DMS 273 treated with DMSO at 0.1 percent for 48 hours (cell line): ENCODE measurements at places on chromosomes 16 and 17.

GRCh38 chr16:22353191-22353919 is 21.1 kb downstream of the CDR2 start:
- no peak for DNase-seq

- no peak for DNase-seq
Measured at GRCh38 chr17:10130263-10130662, 68.1 kb downstream of the GAS7 start.

GRCh38 chr16:48310908-48311641 is 63.7 kb upstream of the ABCC11 start:
- no peak for DNase-seq

DNA sequence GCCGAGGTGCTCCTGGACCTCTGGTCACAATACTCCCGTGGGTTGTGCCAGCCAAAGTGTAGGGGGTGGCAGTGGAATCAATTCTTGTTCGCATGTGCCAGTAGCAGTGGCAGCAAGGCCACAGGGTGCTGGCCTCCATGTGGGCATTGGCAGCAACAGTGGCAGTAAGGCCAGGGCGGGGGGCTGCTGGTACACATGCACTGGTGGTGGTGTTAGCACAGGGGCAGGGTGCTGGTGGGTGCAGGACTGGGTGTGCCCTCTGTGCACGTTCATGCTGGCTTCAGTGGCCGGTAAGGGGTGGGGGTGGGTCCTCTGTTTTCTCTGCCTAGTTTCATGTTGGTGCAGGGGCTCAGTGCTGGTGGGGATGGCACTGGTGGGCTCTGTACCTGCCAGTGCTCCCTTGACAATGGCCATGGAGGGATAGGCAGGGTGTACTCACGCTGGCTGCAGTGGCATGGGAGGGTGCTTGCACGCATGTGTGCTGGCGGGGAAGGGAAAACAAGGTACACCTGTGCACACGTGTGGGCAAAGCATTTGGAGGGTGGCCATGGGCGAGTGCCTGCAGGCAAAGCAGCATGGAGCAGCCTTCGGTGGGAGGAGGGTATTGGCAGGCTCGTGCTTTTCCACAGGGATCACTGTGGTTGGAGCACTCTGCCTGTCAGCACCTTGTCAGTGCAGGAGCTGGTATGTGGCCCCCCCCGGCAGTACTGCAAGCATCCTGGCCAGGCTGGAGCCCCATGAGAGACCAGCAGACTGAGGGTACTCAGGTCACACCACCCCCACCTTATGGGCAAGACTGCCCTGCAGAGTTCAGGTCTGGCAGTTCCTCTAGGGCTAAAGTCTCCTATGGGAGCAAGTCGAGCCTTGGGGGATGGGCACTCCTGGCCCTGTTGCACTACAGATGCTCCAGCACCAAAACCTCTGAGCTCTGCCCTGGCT is 35.8 kb downstream of the NF1 start:
- no peak for DNase-seq

DNA sequence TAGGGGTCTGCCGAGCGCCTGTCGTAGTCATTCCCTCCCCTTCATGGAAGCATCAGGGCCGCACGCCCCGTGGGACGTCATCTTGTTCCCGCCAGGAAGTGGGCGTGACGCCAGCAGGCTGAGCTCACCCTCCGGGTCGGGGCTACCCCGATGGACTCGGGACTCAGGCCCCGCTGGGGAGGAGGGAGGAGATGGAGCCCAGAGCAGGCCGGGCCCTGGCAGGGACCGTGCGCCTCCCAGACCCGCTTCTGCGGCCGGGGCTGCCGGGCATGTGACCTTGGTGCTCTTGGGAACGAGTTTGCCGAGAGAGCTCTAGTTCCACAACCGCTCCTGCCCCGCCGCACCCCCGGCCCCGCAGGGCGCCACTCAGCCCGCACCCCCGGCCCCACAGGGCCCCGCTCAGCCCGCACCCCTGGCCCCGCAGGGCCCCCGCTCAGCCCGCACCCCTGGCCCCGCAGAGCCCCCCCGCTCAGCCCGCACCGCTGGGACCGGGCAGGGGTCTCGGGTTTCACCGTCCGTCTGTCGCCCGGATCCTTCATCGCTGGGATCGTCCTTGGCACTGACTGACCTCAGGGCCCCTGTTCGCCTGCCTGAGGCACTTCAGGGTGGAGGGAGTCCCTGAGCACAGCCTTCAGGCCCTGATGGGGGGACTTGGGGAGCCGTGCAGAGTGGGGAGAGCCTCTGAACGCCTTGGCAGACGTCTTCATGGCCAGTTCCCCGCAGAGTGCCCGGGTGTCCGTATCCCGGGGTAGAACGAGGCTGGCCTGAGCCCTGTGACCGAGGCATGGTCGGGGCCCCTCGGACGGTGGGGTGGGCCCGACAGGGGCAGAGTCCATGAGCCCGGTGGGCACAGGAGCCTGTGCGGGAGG is 5.8 kb downstream of the CACNA1H start:
- DNase-seq, result no peak

- no peak for DNase-seq
Measured at GRCh38 chr17:17036524-17036998, 5.7 kb upstream of the MPRIP start.

- DNase-seq, result no peak
Measured at GRCh38 chr17:74512624-74513091, 18.6 kb downstream of the CD300LB start.

- DNase-seq, result no peak
Measured at GRCh38 chr17:79600071-79600470, 10.8 kb downstream of the RBFOX3 start.

- no peak for DNase-seq
Measured at GRCh38 chr17:9389111-9389527, 186.5 kb downstream of the STX8 start.

DNA sequence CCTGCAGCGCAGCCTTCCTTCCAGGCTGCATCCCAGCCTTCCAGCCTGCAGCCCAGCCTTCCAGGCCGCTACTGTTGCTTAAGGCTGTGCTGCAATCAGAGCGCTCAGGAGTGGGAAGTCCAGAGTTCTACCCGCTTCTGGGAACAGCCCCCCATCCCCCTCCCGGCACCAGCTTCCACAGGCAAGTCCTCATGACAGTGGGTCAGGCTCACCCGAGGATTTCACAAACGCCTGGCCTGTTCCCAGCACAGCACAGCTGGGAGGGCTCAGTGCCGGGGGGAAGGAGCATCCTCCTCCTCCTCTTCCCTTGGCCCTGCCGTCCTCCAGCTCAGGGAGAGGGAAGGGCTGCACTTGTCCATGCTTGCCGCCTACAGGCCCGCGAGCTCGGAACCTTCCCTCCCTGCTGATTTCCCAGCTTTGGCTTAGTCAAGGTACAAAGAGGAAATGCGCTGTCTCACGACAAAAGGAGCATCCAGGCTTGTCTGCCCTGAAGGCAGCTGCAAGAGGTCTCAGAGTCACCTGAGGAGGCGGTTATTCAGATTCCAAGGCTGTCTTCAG is 8.3 kb downstream of the SOCS3 start:
- no peak for DNase-seq

GRCh38 chr16:66677179-66677578 is 19.4 kb downstream of the CMTM4 start:
- DNase-seq, result no peak

GRCh38 chr16:46638947-46639925 is 18.1 kb upstream of the SHCBP1 start:
- no peak for DNase-seq

GRCh38 chr16:87330257-87330624 is 13.0 kb upstream of the C16orf95 start:
- no peak for DNase-seq

- DNase-seq, result no peak
Measured at GRCh38 chr17:77535892-77536291, 395.1 kb downstream of the SEC14L1 start.
